ENCODE measurements at places on chromosomes 6 and 20. TPM values are rescaled to one million over a fixed set of nuclear protein-coding genes. Genes with fewer than 3 reads are reported as not detected.

Gene SLC35B3
- 7.2 TPM for total RNA-seq

Gene FLRT3
- total RNA-seq: 2.6 TPM

Gene GSTA1
- total RNA-seq: not detected

Gene ANKRD66
- total RNA-seq: not detected

Gene SRMS
- total RNA-seq: 0.14 TPM

Gene RBBP8NL
- 1.3 TPM for total RNA-seq

Gene PNPLA1
- not detected for total RNA-seq

Data from A549 treated with dexamethasone at 1 μM for 4 hours (cell line).